Activated gamma-delta T cell treated with anti-CD3 and anti-CD28 coated beads, Interleukin-2, amount 50 U/mL, for 16 hours (primary cell): ENCODE measurements at places on chromosomes 6 and 20.

DNA sequence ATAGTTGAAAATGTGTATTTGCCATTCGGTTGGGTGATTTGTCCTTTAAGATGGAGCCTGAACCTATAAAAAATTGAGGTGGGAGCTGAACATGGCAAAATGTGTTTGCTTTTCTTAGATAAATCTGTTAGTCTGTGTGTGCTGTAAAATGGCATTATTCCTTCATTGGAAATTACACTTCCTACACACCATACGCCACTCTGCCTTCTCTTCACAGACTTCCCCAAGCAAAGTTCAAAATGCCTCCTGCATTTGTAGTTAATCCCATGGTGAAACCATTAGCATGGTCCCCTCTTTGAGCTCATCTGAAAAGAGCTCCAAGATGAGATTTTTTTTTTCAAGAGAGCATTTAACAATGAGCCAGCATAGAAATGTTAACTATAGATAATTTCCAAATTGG lies 567 bp downstream of the ADTRP start:
- no peak for DNase-seq

GRCh38 chr6:10338151-10338550 lies 76.7 kb downstream of the TFAP2A start:
- DNase-seq: no peak

DNA sequence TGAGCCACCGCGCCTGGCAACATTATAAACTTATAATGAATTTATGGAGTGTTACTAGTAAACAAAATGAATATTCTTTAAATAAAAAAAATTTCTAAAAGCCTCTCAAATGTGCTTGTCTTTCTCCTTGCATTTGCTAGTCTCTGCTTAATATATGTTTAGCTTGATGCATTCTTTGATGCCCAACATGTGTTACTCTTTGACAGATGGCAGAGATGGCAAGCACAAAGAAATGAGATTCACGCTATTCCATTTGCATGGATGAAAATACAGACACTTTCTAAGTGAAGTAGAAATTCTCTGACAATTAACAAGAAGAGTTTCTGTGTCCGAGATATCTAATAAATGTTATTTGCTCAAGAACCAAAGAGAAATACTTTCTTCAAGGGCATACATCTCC lies 30.1 kb downstream of the DCDC2 start:
- no peak for DNase-seq

DNA sequence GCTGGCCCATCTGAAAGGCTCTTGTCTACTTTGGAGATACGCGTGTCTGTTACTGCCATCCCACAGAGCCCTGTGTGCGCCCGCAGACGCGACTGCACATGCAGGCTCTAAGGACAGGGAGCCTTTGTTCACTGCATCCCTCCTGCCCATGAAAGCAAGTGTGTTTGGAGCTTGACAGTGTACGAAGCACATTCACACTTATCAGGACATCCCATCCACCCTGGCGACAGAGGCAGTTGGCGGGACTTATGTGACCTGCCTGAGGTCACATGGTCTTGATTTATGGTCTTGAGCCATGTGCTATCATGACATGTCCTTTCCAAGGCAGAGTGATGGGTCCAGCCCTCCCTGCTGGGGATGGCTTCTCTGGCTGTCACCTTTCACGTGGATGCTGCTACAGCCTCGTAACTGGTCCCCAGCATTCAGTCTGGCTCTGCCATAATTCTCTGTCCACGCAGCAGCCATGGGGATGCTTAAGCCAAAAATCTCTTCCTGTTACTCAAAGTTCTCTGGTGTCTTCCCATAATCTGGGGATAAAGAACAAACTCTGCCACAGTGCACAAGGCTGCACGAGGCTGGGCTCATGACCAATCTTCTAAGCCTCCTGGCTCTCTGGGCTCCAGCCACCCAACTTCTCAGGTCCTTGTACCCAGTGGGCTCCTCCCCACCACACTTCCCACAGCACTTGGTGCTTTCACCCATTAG lies 36.3 kb upstream of the FAM83D start:
- DNase-seq: no peak

GRCh38 chr6:142367501-142368018 lies 65.8 kb downstream of the ADGRG6 start:
- DNase-seq: no peak

DNA sequence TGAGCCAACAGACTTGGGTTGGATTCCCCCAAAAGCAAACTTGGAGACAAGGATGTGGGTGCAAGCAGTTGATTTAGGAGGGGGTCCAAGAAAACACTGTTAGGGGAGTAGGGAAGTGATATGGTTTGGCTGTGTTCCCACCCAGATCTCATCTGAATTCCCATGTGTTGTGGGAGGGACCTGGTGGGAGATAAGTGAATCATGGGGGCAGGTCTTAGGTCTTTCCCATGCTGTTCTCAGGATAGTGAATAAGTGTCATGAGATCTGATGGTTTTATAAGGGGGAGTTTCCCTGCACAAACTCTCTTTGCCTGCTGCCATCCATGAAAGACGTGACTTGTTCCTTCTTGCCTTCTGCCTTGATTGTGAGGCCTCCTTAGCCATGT lies 542.6 kb downstream of the DHX35 start:
- no peak for DNase-seq

- DNase-seq: no peak
Observed at GRCh38 chr6:2181567-2181966, 63.8 kb downstream of the GMDS start.
